Fibroblast of the aortic adventitia (primary cell): ENCODE measurements at places on chromosomes 12 and 14. TPM values are rescaled to one million over a fixed set of nuclear protein-coding genes. Genes with fewer than 3 reads are reported as not detected.

Gene GPR162
- 2.6 and 3.5 TPM in 2 replicates for total RNA-seq

Gene RASSF9
- 7.7 and 8.5 TPM in 2 replicates for total RNA-seq

Gene TROAP
- 4.0 and 11.3 TPM in 2 replicates for total RNA-seq

Gene RPL10L
- not detected in 2 replicates for total RNA-seq

Gene TPH2
- not detected in 2 replicates for total RNA-seq

Gene KRT5
- not detected in 2 replicates for total RNA-seq

Gene RFC5
- 3.7 and 26.2 TPM in 2 replicates for total RNA-seq

Gene GPR137C
- 0.49 and 1.7 TPM in 2 replicates for total RNA-seq

Gene RFLNA
- total RNA-seq = 0.45 and 1.1 TPM in 2 replicates

DNA sequence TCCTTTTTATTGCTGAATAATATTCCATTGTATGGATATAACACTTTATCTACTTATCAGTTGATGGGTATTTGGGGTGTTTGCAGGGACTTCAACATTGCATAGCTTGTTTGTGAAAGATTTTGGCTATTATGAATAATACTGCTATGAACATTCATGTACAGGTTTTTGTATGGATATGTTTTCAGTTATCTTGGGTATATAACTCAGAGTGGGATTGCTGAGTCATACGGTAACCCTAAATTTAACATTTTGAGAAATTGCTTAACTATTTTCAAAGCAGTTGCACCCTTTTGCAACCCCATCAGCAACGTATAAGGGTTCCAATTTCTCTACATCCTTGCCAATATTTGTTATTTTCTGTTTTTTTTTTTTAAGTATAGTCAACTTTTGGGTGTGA lies 27.3 kb upstream of the HELB start:
- DNase-seq = no peak

DNA sequence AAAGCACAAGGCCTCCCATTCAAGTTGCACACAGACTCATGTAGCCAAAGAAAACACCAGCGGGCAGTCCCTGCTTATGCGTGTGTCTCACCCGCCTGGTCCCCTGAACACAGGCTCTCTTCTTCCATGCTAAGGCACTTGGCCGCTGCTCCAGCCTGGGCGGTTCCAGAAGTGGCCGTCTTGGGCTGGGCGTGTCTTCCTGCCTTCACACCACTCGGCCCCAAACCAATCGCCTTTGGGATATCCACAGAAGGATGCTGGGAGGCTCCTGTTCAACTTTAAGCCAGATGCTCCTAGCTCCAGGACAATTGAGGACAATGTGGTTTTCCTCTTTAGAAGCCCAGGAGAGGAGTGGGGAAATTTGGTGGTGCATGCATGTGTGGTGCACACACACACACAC lies 2.2 kb downstream of the SCARB1 start:
- DNase-seq = peak; percentile 70

GRCh38 chr12:11651381-11651780 lies 1.9 kb downstream of the ETV6 start:
- DNase-seq = no peak

DNA sequence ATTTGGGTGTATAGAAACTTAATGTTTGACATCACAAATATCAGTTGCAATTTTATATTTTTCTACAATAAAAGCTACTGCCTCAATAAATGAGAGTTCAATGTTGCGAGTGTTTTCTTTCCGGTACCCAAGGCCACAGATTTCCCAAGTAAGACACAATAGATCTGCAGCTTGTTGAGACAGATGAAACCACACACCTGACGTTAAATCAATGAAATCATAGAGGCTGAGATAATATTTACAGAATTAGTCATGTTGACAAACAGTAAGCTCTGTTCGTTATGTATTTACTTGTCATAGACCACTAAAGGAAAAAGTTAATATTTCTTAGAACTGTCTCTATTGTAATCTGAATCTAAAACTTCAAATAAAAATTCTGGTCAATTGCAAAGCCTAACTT lies 49.2 kb upstream of the PTHLH start:
- no peak for DNase-seq

- no peak for DNase-seq
Measured at GRCh38 chr14:77189479-77189878, 7.9 kb downstream of the TMEM63C start.

DNA sequence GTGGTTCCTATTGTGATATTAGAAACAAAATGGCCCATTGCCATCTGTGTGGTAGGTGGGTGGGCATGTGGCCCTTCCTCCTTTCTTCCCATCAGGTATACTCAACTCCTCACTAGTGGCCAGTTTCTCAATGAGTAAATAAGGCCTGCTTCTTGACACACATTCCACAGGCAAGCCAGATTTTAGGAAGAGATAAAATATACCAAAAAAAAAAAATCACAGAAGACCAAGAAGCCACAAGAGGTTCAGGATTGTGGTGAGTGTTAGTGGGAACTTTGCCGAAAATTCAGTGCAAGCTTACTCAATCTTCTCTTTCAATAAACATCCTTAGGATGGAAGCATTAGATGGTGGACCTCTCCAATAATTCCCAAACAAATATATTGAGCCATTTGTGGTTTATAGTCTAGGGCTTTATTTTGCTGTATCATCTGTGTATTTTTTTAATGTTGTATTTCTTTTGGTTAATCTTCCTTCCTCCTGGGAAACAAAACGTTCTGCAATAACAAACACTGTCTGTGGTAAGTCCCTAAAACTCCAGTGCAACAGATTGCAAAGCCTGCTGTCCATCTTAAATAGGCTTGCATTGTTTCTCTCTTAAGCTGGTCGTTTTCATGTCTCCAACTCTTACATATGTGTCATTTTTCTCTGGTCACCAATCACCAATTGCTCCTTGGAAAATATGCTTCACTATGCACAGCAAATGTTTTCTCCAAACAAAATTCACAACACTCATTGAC lies 289.9 kb upstream of the KITLG start:
- peak; percentile 58 for DNase-seq

- DNase-seq = no peak
Measured at GRCh38 chr12:3795492-3796133, 42.7 kb upstream of the CRACR2A start.

- no peak for DNase-seq
Measured at GRCh38 chr12:125525879-125526278, 460.6 kb downstream of the AACS start.

DNA sequence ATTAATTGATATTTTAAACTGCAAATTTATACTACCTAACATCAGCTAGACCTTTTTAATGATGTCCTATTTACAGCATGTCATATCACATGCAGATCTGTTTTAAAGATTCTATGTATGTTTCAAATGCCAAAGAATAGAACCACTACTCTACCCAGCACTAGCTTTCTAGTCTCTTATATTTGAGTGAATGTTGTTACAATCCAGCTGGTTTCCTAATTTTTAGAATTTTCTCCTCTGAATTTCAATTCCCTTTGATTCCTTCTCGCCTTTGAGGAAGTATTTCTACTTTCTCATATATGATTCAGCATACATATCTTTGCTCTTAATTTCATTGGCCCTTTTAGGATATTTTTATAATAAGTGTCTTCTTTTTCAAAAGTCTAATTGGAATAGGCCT lies 841.9 kb downstream of the TMTC2 start:
- DNase-seq = no peak

DNA sequence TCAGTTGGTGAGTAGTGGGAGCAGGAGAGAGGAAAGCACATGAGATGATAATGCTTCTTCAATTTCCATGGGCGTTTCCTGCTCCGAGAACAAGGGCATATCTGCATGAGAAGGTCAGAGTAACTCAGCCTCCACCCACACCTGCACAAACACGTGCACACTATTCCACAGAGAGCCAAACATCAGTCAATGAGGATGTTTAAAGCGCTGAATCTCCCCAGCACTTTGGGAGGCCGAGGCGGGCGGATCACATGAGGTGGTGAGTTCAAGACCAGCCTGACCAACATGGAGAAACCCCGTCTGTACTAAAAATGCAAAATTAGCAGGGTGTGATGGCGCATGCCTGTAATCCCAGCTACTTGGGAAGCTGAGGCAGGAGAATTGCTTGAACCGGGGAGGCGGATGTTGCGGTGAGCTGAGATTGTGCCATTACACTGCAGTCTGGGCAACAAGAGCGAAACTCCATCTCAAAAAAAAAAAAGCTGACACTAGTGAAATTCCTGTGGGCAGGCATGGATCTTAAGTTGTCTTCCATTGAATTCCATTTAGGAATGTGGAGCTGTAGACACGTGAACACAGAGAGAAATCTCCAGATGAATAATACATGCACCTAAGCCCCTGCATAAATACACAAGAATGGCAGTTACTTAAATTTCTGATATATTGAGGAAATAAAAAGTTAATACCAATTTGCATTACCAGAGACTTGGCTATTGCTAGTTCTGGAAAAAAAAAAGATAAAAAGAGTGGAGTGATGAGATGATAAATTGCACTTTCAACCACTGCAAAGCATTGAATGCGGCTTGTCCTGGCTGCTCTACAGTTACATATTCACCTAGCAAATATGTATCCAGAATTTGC lies 1097.4 kb upstream of the TMEM132C start:
- no peak for DNase-seq

- no peak for DNase-seq
Measured at GRCh38 chr12:108542320-108542719, 18.7 kb downstream of the SART3 start.

GRCh38 chr14:54669721-54670561 lies 103.0 kb downstream of the SAMD4A start:
- peak; percentile 56 for DNase-seq

DNA sequence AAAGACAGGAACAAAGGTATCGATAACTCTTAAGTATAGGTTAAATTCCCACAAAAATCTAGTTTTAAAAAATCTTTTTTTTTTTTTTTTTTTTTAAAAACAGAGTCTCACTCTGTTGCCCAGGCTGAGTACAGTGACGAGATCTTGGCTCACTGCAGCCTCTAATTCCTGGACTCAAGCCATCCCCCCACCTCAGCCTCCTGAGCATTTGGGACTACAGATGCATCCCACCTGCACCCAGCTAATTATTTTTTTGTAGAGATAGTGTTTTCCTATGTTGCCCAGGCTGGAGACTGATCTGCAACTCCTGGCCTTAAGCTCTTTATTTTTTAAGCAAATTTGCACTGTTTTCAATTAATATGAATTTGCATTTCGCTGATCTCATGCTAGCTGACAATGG lies 9.8 kb downstream of the PSEN1 start:
- no peak for DNase-seq

DNA sequence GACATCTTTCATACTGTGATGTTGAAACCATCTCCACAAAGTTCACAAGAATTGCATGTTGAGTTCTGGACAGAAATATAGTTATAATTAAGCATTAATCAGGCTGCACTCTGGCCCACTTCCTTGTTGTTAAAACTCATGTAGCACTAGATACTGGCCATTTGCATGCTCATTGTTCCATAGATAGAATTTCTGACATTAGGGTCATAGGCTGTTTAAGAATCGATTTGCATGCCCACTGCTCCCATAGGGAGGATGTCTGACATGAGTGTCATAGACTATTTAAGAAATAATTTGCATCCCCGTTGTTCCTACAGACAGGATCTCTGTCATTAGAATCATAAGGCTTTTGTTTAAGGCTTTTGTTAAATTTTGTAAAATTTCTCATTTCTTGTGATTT lies 50.2 kb downstream of the MYF5 start:
- DNase-seq = no peak

- DNase-seq = peak; percentile 69
Measured at GRCh38 chr14:39015360-39015961, 87.6 kb downstream of the SEC23A start.

- peak; percentile 8 for DNase-seq
Measured at GRCh38 chr14:78248501-78249090, 78.4 kb downstream of the NRXN3 start.

- DNase-seq = no peak
Measured at GRCh38 chr12:125473501-125473900, 408.3 kb downstream of the AACS start.

DNA sequence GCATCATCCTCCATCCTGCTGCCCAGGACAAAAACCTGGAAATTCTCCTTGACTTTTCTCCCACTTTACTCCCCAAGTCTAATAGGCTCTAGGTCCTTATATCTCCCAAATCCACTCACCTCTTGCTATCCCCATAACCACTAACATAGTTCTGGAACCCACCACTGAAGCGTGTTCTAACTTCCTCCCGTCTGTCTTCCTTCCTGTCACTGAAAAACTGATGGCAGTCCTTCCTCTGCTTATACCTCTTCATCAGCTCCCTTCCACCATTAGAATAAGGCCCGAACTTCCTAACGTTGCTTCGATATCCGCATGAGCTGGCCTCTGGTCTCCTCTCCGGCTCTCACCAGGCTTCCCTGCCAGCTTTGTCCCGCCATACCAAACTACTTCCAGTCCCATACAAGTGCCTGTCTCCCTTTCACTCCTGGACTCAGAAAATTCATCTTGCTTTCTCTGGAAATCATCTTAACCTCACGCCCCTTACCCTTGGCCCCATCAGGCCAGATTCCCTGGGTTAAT lies 63.0 kb upstream of the BCL2L14 start:
- no peak for DNase-seq

GRCh38 chr14:51490205-51490604 lies 161.5 kb upstream of the FRMD6 start:
- DNase-seq = peak; percentile 39

DNA sequence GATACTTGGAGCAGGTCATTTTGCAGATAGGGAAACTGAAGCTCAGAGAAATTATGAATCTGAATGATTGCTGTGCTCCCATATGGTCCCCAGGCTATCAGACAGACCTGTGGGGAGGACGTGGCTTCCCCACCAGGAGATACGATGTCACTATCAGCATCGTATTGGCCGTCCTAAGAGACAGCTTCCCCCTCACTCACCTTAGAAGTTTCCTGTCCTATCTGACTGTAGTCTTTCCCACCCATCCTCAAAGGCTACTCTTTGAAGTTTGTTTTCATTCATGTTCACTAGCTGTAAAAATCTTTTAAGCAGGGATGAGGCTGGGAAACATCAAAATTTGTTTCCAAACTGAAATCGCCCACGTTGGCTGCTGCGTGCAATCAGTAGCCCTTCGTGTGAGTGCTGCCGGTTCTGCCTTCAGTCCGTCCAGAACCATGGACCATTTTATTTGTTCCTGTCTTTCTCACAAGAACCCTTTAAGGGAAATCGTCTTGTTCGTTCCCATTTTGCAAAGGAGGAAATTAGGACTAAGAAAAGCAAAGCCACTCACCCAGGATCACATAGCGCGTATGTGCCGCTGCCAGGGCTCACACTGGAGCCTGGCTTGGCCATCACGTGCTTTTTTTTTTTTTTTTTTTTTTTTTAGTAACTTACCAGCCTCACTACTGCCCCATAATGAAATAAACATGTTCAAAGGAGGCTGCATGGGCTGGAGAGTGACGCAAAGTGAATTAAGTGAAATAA lies 1.0 kb upstream of the KDM2B start:
- peak; percentile 71 for DNase-seq
